EL (cell line): ENCODE measurements at places on chromosomes 5 and 9.

GRCh38 chr5:133112026-133112660, 60.3 kb downstream of the HSPA4 start:
- no peak for DNase-seq

DNA sequence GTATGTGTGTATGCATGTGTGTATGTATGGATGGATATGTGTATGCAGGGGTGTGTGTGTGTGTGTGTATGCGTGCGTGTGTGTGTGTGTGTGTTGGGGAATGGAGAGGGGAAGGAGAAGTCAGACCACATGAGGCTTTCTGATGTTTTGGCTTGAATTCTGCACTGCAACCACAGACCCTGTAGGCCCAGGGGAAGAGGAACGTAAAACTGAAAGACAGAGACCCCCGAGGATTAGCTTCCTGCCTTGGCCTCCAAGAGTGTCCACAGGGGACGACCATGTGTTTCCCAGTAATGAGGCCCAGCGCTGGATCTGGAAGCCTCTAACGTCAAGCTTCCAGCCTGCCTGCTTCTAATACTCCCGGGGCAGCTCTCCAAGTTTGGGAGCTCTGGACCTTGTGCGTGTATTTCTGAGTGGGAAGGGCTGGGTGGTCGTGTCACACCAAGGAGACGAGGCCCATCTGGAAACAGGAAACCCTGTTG, 5.8 kb downstream of the DCANP1 start:
- DNase-seq = no peak

GRCh38 chr9:2630158-2630557, 8.6 kb downstream of the VLDLR start:
- DNase-seq = no peak

GRCh38 chr5:114789773-114790402, 379.8 kb downstream of the TRIM36 start:
- peak; percentile 47 for DNase-seq

GRCh38 chr9:3263698-3264097, 262.1 kb downstream of the RFX3 start:
- DNase-seq = no peak

DNA sequence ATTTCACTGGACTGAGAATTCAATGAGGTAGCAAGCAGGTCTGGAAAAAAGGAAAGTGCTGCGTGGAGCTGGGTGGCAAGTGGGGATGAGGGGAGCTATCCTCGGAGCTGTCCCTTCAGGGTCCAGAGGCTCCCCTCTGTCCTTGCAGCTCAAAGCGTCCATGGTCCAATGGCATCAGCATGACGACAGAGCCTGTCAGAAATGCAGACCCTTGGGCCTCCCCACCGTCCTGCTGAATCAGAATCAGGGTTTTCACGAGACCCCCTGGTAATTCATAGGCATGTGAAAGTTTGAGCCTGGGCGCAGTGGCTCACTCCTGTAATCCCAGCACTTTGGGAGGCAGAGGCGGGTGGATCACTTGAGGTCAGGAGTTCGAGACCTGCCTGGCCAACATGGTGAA, 5.5 kb downstream of the HIGD2A start:
- no peak for DNase-seq

DNA sequence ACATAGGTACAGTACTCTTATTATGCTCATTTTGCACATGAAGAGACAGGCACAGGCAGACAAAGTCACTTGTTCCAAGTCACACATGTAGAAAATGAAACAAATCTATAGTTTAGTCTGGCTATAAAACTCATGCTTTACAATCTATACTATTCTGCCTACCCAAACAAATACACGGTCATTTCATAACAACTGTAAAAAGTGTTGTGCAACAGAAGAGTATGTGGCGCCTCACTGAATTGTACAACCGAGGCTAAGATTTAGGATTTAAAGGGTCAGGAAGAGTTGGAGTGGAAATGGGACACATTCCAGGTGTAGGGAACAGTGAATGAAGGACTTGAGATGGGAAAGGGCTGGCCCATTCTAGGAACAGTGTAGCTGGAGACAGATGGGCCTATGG, 82.9 kb upstream of the TRIO start:
- DNase-seq = no peak

GRCh38 chr9:112755016-112755427, 4.5 kb downstream of the SNX30 start:
- no peak for DNase-seq

DNA sequence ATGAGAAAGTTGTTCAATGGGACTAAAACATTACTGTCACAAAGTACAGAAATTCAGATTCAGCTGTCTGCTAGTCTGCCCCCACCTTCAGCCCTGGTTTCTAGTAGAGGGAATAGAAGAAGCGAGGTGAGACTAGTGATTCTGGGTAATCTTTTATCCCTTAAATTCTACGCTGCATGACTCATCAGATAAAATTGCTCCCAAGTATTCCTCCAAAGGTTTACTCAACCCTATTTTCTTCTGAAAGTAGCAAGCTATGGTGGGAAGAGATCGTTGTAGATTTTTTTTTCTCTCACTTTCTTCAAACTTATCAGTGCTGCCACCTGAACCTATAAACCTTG, 318.9 kb upstream of the RIOK2 start:
- DNase-seq = peak; percentile 21

DNA sequence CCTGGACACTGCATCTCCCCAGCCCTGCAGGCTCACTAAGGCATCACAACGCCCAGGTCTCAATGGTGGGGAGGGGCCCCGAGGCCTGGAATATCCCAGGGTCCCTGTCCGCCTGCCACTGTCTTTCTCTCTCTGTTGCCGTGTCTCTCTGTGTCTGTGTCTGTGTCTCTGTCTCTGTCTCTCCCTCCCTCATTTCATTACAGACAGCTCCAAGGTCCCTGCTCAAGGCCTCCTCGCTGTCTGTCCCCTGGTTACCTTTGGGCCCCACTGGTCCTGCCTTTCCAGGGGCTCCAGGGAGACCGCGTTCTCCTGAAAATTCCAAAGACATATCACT, 3.2 kb downstream of the FCN1 start:
- DNase-seq = no peak

- no peak for DNase-seq
Observed at GRCh38 chr5:12141496-12141895, 237.2 kb upstream of the CTNND2 start.

GRCh38 chr9:801399-802071, 40.0 kb upstream of the DMRT1 start:
- peak; percentile 82 for DNase-seq

DNA sequence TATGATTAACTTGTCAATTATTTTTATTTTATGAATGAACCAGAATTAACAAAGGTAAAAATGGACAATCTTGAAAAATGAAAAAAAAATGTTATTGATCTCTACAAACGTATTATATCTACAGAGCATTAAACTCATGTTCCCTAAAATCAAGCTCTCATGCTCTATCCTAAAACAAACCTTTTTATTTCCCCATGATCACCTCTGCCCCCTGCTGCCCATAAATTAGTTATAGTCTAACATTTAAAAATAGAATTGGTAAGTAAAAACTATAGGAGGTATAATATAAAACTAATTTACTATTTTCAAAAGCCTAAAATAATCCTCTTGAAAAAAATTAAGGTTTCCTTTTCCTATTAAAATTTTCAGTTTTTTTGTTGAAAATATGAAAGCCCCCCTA, 168.0 kb upstream of the POU5F2 start:
- no peak for DNase-seq

- no peak for DNase-seq
Observed at GRCh38 chr9:98888801-98889421, 54.8 kb upstream of the COL15A1 start.

DNA sequence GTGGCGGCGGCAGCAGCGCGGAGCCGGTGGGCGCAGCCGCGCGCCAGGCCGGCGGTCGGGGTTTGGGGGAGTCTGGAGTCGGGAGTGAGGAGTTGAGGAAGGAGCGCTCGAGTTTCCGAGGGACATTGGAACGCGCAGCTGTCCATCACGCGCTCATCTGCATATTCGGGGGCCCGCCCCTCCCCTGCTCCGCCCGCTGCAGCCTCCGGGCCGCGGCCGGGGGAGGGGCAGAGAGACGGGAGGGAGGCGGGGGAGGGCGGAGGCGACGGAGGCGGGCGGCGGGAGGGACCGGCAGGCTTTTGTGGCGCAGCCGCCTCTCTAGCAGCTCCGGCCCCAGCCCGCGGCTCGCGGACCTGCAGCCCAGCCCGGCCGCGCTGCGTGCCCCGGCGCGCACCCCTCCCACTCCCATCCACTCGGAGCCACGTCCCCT, at the start of gene IRX2:
Gene IRX2 (minus strand): TSS at position 86 of the 430 bp plus-strand sequence. CDS start 264 bp downstream, outside the sequence.
- peak; percentile 97 for DNase-seq

DNA sequence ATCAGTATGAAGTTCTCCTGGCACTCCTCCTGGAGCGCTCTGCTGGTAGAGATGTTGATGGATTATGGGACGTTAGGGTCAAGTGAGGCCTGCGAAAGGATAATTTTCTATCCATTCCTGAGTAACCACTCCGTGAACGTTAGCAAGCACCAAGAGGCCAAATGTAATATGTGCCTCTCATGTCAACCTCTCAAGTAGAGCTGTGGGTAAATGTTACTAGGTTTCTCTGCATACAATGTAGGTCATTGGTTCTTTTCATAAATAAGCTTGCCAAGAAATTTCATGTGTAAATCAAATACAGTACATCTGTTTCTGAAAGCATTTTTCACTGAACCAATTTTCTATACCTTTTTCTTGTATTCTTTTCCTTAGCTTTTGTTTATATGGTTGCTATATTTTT, 126.3 kb downstream of the KDM4C start:
- no peak for DNase-seq

- DNase-seq = no peak
Observed at GRCh38 chr9:72971411-72971810, 18.6 kb upstream of the ALDH1A1 start.

DNA sequence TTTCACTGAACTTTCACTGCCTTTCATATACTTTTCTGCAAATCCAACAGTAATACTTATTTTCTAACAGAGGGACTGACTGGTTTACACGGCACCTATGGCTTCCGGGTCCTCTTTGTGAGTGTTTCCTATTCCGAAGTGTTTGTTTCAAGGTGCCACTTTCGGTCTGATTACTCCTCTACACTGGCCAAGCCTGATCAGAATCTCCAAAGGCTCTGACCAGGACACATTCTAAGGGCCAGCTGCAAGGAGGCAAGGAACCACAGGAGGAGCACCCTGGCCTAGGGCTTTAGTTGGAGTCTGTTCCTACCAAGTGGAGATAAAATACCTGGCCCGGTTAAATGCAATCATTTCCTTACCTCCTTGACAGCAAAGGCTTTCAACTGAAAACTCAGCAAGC, 132.1 kb downstream of the GLIS3 start:
- no peak for DNase-seq

- DNase-seq = peak; percentile 91
Observed at GRCh38 chr9:94860678-94861588, 134.4 kb downstream of the AOPEP start.

GRCh38 chr5:149455889-149456409, 76.9 kb upstream of the IL17B start:
- DNase-seq = peak; percentile 81

- DNase-seq = no peak
Observed at GRCh38 chr9:97501972-97502221, 431 bp downstream of the TMOD1 start.

DNA sequence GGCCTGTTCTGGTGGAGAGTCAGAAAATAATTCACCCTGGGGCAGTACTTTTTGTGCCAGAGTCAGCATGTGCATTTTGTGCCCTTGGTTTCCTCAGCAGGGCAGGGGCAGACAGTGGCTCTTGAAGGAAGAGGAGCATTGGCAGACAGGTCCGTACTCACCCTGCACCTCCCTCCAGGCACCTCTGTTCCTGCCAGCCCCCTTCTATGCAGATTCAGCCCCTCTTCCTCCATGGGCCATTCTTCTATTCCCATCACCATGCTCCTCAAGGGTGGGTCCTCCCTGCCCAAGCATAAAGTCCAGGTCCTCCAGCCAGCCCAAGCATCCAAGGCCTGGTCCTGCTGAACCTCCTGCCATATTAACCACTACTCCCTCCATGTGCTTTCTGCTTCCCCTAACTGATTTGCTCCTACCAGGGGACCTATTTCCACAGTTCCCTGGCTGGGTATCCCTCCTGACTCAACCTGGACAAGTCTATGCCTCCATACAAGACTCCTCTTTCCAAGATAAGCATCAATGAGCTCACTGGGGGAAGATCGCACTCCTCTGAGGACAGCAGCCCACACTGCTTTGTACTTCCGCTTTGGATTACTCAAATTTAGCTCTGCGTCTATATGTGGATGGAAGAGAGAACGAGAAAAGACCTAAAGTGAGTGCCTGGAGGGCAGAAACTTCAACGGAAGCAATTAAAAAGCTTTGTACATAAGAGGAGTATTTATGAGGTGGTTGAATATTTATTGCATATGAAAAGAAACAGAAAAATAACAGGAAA, 9.3 kb upstream of the ACSL6 start:
- DNase-seq = peak; percentile 38

DNA sequence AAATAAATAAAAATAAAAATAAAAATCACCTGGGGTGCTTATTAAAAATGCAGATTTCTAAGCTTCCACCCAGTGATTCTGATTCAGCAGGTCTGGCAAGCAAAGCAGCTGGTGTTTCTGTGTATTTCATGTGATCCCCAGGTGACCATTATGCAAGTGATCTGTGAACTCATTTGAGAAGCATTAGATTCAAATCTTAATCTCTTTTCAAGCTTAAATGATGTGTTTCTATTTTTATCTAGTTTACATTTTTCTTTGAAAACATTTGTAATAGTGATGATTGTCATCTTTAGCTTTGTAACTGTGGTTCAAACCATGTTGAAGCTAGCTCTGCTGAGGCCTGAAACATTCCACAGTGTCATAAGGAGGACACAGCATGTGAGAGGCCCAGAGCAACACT, 804.8 kb upstream of the ZNF608 start:
- no peak for DNase-seq

DNA sequence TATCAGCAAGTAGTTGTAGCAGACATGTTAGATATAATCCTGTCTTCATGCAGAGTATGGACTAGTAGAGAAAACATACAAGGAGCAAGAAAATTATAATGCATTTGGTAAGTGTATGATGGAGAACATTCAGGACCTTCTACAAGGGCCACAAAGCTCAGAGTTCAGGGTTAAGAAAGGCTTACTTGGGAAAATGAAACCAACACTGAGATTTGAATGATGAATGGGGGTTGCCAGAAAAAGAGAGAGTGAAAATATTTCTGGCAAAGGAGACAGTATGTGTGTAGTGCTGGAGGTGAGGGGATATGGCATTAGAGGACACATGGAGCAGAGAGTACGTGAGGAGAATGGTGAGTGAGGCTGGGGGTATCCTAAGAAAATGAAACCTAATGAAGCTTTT, 169.8 kb upstream of the STK32A start:
- no peak for DNase-seq

DNA sequence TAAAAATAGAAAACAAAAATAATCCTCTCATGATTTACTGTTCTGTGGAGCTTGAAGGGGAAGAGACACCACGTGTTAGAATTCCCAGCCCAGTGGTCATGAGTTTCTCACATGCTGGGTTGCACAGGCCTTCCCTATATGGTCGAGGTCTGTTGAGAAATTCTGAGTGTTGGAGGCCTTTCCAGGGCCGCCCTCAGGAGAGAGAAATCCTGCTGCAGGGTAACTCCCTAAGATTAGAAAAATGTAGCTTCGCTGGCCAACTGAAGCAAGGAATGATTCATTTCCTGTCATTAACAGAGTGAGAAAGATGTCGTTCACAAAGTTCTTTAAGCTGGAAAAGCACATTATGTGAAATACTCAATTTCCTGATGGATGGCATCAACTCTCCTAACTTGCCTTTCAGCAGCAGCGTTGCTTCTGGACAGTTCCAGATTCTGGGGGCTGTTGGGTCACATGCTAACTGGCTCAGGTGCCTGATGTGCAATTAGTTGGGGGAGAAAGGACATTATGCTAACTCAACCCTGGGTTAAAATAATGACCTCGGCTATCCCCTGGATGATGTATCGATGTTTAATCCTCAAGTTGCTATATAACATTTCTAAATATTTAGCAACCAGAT, 104.8 kb upstream of the CD180 start:
- DNase-seq = peak; percentile 93
